Calu3 (cell line): ENCODE measurements at places on chromosomes 2 and 18.

DNA sequence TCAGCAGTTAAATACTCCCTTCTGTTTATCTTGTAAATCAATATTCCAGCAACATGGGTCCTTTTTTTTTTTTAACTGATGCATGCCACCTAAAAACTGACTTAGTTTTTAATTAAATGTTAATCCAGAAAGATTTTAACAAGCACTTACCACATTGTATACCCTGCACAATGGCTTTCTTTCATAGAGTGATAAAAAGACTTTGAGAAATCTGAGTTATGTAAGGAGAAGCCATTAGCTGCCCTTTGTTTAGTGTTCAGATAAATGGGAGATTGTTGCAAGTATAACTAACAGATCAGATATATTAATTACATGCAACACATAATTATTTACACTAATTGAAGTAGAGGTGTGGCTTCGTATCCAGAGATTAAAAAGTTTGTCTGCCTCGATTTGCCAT lies 22.7 kb upstream of the NFATC1 start:
- no peak for DNase-seq

- DNase-seq: no peak
Measured at GRCh38 chr2:241873803-241874110, 4.2 kb downstream of the RTP5 start.

DNA sequence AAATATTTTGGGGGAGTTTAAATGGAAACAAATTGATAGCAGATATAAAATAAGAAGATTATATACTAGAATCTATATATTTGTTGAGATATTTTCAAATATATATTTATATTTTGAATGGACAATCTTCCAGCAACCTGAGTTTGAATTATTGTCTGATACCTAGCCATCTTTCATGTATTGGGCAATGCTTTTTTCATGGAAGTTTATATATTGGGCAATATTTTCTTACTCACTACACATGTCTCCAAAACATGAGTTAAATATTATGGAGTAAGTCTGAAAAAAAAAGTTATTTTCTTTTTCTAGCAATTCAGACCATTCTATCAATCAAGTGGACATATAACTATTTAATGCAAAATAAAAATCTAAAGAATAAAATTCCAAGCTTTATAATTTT lies 295.2 kb downstream of the NYAP2 start:
- no peak for DNase-seq

DNA sequence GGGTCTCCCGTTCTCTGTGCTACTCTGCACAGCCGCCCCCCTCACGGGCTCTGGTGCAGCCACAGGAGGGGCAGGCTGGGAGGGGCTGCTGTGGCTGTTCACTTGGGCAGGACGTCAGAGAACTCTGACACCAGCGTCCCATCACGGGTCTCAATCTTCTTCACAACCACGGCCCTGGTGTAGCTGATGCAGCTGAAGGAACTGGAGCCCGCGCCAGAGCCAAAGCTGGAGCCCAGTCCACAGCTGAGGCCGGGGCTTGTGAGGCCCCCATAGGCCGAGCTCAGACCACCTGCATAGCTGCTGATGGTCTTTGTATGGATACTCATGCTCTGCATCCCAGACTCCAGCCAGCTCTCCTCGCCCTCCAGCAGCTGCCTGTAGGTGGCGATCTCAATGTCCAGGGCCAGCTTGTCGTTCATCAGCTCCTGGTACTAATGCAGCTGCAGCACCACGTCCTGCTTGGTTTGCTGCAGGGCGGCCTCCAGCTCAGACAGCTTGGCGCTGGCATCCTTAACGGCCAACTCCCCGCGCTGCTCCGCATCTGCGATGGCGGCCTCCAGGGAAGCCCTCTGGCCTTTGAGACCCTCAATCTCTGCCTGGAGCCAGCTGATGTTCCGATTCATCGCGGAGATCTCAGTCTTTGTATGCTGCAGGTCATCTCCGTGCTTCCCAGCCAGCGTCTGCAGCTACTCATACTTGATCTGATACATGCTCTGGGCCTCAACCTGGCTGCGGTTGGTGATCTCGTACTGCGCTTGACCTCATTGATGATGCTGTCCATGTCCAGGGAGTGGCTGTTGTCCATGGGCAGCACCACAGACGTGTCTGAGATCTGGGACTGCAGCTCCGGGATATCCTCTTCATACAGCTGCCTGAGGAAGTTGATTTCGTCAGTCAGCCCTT lies 7.4 kb upstream of the DUSP19 start:
- DNase-seq: peak; percentile 10

- no peak for DNase-seq
Measured at GRCh38 chr2:45505138-45505537, 105.9 kb downstream of the SRBD1 start.

DNA sequence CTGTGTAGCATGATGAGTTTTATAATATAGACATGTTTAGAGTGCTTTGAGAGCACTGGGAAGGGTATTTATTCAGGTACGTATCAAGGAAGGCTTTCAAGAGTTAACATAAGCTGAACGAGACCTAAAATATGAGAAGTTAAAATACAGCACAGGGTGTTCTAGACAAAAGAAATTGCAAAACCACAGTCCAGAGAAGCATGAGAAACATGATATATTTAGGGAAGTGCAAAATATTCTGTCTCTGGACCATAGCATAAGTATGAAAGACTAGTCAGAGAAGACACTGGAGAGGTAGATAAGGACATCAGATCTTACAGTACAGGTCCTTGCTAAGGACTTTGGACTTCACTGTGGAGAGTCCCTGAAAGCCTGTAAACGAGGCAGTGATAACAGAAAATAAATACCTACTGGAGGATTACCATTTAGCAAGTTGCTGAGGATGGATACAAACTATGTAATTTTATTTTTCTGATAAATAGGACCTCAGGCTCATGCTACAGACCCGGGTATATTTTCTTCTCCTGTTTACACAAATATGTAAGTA lies 43.7 kb downstream of the FSIP2 start:
- DNase-seq: no peak

DNA sequence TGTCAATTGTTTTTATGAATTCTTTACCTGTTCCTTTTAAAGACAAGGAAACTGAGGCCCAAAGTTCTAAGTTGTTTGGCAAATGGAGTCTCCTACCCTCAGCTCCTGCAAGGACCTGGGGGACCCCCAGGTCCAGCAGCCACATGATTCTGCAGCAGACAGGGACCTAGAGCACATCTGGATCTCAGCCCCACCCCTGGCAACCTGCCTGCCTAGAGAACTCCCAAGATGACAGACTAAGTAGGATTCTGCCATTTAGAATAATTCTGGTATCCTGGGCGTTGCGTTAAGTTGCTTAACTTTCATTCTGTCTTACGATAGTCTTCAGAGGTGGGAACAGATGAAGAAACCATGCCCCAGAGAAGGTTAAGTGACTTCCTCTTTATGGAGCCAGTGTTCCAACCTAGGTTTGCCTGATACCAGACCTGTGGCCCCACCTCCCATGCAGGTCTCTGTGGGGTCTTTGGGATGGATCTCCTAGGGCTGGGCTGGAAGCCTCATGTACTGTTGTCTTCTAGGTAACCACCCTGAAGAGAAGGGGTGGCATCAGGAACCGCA lies 5.6 kb upstream of the CENPA start:
- no peak for DNase-seq

- no peak for DNase-seq
Measured at GRCh38 chr2:173446722-173447121, 92.0 kb downstream of the CDCA7 start.

DNA sequence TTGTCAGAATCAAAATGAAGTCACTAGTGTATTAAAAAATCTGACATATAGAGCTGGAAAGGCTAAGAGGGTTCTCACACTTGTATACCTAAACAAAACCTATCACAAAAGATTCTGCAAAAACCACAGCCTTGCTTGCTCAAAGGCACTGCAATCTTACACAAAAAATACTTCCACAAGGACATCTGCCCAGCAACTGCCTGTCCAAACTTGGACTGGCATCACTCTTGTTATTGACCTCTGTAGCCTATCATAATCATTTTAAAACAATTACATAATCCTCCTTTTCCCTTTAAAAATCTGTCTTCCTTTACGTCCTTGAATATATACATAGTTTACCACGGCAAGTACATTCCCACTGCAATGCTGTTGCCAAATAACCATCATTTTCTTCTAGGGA lies 19.9 kb downstream of the CHMP3 start:
- no peak for DNase-seq

DNA sequence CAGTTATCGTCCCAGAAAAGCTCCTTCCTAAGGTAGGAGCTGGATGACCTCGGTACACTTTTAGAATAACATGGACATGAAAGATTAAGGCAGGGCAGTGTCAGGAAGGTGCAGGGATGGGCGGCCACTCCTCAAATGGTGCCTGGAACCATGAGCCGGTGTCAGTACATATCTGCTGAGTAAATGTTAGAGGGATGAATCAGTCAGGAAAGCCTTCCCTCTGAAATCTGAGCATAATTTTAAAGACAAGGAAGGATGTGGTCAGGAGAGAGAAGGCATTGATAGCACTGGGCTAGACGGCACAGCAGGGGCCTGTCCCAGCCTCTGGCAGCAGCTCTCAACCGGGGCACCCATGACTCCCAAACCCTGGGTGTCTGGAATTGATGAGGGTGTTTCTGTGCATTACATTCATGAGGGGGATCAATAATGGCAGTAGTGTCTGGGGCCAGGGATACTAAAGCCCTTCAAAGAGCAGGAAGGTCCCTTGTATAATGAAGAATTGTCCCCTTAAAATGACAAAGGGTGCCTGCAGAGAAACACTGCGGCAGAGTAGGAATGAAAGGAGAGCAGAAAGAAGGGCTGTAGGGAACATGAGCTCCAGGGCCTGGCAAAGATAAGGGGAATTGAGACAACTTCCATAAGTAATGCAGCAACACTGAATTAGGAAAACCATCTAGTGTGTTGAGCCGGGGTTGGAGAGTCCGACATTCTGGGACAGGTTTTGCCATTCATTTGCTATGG lies 162.3 kb upstream of the REV1 start:
- DNase-seq: no peak

DNA sequence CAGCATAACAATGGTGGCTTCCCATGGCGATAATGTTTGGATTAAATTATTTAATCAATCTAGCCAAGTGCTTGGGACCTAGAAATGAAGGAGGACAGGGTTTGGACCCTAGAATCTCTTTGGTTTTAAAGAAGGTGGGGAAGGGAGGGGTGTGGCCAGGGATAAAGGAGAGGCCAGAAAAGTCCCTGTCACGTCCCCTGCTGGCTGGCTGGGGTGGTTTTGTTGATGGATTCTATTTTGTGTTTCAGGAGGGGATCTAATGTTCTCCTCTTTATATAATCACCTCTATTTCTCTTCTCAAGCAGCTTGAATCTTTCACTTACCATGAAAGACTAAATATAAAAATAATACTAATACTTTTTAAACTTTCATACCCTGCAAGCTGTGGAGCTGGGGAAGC lies 52.6 kb upstream of the GALR1 start:
- no peak for DNase-seq

DNA sequence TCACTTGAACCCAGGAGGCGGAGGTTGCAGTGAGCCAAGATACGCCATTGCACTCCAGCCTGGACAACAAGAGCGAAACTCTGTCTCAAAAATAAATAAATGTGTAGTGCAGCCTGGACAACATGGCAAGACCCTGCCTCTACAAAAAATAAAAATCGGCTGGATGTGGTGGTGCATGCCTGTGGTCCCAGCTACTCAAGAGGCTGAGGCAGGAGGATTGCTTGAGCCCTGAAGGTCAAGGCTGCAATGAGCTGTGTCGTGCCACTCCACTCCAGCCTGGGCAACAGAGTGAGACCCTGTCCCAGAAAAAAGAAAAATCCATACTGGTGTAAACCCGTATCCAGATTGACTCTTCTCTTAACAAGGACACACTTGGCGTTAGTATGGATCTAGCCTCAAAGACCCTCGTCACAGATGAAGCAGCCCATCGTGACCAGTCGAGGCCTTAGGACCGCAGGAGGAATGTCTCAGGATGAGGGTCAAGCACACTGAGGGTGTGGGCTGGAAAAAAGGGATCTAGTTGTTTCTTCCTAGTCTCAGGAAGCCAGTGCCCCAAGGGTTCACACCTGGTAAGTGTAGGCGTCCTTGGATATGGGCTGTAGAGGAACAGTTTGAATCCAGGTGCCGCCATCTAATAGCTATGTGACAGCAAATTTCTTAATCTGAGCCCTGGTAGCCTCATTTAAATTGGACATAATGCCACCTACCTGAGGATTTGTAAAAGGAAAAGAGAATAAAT lies 4.0 kb upstream of the GPBAR1 start:
- DNase-seq: no peak

- no peak for DNase-seq
Measured at GRCh38 chr18:12595571-12596255, 62.2 kb downstream of the SPIRE1 start.

GRCh38 chr2:41924024-41924423 lies 123.8 kb upstream of the PKDCC start:
- no peak for DNase-seq

GRCh38 chr18:54280220-54280569 lies 10.9 kb downstream of the POLI start:
- DNase-seq: no peak

DNA sequence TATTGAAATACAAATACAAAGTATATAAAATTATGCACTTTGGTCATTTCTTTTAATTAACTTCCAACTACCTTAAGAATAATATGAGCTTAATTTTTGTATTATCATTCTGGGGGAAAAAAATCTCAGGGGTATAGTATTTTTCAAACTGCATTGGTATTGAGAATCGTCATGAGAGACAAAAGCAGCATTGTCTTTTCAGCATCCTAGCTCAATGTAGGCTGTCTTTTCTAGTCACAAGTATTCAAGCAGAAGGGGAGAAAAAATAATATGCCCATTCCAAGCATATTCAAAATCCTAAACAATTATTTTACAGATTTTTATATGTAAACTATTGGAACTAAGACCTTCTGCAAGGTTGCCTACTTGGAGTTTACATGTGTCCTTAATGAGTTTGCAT lies 693.3 kb downstream of the LRP1B start:
- DNase-seq: no peak

- no peak for DNase-seq
Measured at GRCh38 chr18:80105369-80106167, 3.5 kb upstream of the ADNP2 start.
